ENCODE measurements at places on chromosomes 2 and 18.

- no peak for DNase-seq
These were observed 42.3 kb upstream of the ALPP start for GRCh38 chr2:232336241-232336736.

DNA sequence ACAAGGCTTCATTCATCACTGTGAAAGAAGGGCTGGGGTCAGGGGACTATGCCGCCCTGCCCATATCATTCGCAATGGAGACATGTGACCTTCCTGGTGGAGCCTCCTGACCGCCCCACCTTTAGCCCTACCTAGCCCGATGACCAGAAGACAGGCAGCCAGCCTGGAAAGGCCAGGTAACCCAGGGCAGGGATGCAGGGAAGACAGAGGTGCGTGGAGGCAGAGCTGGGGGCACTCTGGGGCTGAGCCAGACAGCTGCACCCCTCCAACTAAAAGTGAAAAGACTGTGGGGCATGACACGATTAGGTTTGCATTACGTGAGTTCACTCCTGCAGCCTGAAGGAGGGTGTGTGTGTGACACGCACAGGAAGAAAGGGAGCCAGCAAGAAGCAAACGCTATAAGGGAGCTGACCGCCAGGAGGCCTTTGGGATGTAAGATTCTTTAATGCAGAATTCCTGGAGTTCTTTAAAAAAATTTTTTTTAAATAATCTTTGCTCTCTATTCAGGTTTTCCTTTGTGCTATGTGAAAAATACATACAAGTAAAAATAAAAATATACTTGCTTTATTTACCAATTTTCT, 3.7 kb upstream of the HES6 start:
- DNase-seq = no peak

DNA sequence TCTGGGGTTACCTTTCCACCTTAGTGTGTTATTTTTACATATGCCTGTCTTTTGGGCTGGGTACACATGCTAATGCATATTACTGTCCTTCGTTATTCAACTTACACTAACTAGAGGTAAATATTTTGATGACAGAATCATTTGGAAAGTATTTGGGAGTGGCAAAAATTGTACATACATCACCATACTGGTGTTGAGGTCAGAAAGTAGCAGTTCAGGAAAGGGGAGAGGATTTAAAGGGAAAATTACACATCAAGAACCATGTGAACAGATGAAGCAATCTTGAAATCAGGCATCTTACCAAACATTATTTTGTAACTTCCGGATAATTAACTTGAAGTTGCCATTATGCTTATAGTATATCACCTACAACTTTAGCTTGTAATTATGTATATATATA, 379.7 kb downstream of the RND3 start:
- no peak for DNase-seq

DNA sequence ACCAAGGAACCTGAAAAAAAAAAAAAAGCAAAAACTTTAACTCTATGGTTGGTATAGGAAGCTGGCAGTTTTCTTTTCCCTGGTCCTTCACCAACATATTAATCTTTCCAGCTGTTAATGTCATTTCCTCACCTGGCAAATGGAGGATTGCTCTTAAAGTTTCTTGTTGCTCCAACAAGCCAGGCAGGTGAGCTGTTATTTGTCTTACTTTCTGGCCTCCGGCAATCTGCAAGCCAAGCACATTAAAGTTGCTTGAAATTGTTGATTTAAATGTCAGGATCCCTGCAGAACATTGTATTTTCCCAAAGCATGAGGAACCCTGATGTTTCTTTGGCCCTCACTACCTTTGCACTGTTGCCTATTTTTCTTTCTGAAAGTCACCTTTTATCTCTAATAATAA, 664.9 kb downstream of the METTL4 start:
- DNase-seq = no peak

- DNase-seq = no peak
These were observed 298.4 kb upstream of the ZNF521 start for GRCh38 chr18:25650201-25650941.

GRCh38 chr2:23091900-23092299, 293.1 kb upstream of the KLHL29 start:
- no peak for DNase-seq

- DNase-seq = no peak
These were observed 1199.1 kb upstream of the GYPC start for GRCh38 chr2:125456693-125457363.

GRCh38 chr18:79197531-79197930, 128.3 kb downstream of the ATP9B start:
- DNase-seq = no peak

DNA sequence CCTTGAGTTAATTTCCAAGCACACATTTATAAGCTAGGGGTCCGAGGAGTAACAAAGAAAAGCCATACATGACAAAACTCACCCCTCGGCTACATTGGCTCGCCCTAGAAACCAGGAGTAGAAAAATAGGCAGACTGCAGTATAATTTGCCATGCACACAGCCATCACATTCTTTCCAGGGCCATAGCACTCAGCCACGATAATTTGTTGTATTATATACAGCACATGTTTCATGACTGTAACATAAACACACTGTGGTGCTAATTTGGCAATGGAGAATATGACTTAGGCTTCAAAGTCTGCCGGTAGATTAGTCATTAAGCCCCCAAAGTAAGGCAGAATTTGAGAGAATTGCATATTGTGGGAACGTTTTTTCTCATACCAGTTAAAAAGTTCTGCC, 254.9 kb downstream of the ZNF521 start:
- DNase-seq = no peak

GRCh38 chr2:33392366-33392765, 84.1 kb upstream of the RASGRP3 start:
- no peak for DNase-seq

- no peak for DNase-seq
These were observed 405.1 kb upstream of the CWC22 start for GRCh38 chr2:180412219-180412618.

DNA sequence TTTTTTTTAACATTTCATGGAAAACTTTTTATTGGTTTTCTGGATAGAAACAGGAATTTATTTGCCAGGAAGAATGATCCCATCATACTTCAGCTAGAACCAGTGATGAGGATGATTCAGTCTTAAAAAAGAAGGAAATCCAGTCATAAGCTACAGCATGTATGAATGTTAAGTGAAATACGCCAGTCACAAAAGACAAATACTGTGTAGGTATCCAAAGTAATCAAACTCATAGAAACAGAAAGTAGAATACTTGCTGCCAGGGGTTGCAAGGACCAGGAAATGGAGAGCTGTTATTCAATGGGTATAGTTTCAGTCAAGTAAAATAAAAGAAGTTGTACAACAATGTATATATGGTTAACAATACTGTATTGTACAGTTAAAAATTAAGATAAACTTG, 21.3 kb downstream of the PSME4 start:
- no peak for DNase-seq

- no peak for DNase-seq
These were observed 26.6 kb upstream of the MAP3K20 start for GRCh38 chr2:173048897-173049661.

DNA sequence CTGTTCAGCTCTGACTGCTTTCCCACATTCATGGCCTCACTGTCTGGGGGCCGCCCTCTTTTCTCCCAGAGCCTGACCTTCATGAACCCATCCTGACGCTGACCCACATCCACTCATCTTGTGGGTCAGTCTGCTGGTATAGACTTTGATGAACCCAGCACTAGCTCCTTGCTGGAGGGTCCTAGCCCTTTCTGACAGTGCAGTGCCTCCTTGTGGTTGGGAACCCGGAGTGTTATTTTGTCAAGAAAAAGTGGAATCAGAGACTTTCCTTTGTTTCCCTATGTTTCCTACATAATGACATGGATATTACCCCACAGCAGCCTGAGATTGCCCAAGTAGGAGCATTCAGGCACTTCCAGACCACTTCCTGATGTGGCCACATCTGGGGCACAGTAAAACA, 19.3 kb upstream of the OSR1 start:
- DNase-seq = no peak

GRCh38 chr2:71250935-71251334, 24.0 kb upstream of the PAIP2B start:
- DNase-seq = peak; percentile 18

DNA sequence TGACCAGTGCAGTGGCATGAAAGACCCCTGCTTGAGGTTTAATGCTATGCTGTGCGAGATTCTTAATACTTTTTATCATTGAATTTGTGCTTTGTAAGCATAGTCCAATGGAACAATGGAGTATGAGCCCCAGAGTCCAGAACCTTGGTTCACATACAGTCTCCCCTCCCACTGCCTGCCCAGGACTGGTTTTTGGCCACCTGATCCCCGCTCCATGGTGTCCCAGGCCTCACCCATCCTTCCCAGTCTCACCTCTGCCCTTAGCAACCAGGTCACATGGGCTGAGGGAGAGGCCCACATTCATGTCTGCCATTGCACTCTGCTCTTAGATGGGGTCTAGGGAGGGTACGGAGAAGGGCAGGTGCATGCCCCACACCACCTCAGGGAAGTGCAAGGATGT, 6.3 kb downstream of the PDE11A start:
- no peak for DNase-seq

DNA sequence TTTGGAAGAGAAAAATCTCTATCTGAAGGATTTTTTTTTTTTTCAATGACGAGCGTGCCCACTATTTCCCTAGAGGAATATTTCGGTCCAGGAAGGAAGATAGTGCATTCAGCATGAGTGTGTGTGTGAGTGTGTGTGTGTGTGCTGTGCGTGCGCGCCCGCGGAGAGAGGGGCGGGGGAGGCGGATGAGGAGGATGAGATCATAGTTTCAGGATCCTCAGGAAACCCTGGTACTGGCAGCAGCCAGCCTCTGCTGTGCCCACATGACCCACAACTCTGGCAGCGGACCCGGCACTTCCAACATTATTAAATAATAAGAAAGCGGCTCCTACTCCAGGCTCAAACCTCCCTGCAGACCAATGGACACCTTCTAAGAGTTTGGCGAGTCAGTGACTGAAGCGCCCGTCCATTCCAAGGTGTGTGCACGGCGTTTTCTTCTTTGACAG, 217.0 kb upstream of the DTNA start:
- peak; percentile 61 for DNase-seq

- no peak for DNase-seq
These were observed 59.1 kb upstream of the PELI1 start for GRCh38 chr2:64203131-64203857.

GRCh38 chr2:41659758-41660157, 388.1 kb upstream of the PKDCC start:
- no peak for DNase-seq

GRCh38 chr2:162217598-162217997, 25.6 kb downstream of the FAP start:
- no peak for DNase-seq

DNA sequence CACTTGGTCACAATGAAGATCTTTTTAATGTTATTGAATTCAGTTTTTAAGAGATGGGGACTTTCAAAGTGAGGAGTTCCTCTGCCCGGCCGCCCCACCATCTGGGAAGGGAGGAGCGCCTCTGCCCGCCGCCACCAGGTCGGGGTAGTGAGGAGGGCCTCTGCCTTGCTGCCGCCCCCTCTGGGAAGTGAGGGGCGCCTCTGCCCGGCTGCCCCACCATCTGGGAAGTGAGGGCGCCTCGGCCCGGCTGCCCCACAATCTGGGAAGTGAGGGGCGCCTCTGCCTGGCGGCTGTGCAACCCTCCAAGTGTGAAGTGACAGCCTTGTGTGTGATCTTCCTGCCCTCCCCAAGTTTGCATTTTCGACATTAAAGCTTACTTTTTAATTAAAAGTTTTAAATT, 899.3 kb downstream of the TRIB2 start:
- DNase-seq = peak; percentile 18

GRCh38 chr18:58249712-58250111, 205.7 kb downstream of the NEDD4L start:
- DNase-seq = no peak

DNA sequence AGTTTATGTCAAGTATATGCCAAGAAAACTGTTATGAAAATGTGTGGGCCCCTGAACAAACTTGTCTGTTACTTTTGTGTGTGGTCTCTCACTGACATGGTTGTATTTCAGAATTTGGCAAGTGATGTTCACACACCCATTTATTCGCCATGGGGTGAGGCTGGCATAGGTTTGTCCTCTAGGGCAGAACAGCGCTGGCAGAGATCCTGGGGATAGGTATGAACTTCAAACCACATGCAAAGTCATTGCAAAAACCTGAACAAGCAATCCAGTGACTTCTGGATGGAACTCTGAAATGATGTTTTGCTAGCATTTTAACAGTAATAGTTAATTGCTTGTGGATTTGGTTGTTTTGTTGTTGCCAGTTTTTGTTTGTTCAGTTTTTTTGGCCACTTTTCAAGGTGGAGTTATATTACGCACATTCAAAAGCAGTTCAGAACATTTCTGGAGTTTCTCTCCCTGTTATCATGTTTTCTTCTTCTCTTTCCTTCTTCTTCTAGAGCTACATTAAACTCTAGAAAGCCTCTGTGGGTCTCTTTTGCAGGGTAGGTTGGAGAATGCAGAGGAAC, 78.5 kb downstream of the MDH1 start:
- no peak for DNase-seq

GRCh38 chr2:199663157-199663556, 187.8 kb downstream of the FTCDNL1 start:
- DNase-seq = no peak

GRCh38 chr2:202002381-202002780, 31.3 kb upstream of the FZD7 start:
- DNase-seq = no peak
